Stimulated activated CD4-positive, alpha-beta T cell treated with anti-CD3 and anti-CD28 coated beads, Interleukin-12 subunit alpha, Interleukin-12 subunit beta, amount 100 ng/mL, for 24 hours (primary cell): ENCODE measurements at places on chromosomes 11 and 22.

GRCh38 chr11:115497303-115497702 is 6.9 kb downstream of the CADM1 start:
- no peak for DNase-seq

- no peak for DNase-seq
Observed at GRCh38 chr11:72758690-72759389, 6.6 kb upstream of the ARAP1 start.

- DNase-seq = no peak
Observed at GRCh38 chr11:110152199-110152598, 59.0 kb downstream of the ZC3H12C start.

GRCh38 chr11:116703421-116703820 is 69.4 kb downstream of the BUD13 start:
- DNase-seq = no peak

DNA sequence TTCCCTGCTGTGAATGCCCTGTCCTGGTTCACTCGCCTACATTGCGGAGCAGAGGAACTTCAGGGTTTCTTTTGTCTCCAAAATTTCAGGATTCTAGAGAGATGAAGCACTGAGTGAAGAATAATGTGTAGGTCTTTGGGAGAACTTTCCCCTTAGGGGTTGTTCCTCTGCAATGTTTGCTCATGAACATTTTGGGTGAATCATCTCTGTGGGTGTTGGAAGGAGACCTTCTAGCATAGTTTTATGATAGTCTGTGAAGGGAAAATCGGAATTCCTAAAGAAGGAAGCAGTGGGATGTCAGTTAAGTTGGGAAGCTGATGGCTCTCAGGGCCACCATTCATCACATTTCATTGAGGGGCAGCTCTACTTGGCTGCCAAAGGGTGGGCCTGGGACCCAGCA is 64.8 kb downstream of the MIAT start:
- no peak for DNase-seq

GRCh38 chr11:88508418-88508758 is 170.9 kb upstream of the CTSC start:
- DNase-seq = no peak

DNA sequence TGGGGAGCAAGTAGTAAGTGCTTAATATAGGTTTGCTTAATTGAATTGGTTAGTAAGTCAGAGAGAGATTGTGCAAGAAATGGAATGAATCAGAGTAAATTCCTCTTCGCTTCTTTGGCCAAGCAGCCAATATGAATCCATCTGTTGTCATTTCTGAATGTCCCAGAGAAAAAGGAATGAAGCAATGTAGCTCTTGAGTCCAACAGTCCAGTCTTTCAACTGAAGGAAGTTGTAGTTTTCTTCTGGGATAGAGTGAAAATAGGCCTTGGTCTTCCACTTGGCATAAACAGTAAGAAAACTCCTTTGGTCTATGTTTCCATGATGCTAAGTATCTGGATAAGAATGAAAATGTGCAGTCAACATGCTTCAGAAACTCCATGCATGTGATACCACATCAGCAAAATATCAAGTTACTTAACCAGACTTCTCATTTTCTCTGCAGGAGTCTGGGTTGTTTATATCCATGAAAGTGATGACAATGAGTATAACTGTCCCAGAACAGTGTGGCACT is 1.8 kb upstream of the FIBIN start:
- no peak for DNase-seq

- DNase-seq = no peak
Observed at GRCh38 chr22:37497062-37497599, 10.9 kb upstream of the MFNG start.

- DNase-seq = no peak
Observed at GRCh38 chr11:56848141-56848809, 99.8 kb upstream of the OR9G4 start.

GRCh38 chr22:40211476-40212054 is 33.8 kb downstream of the TNRC6B start:
- no peak for DNase-seq

DNA sequence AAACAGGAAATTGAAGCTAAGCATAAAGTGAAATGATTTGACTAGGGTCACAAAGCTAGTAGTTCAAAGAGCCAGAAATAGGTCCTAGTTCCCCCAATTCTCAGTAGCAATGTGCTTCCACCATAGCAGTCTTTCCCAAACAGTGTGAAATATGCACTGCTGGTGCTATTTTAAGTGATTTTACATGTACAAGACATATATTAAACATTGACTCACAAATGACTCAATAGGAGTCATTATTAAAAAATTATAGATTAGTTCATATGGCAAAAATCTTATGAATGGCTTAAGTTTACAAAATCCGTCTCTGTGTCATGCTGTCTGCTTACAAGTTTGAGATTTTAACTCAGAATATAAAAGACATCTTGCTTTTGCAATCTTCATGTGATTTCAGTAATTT is 21.4 kb downstream of the KIF18A start:
- DNase-seq = no peak

GRCh38 chr11:15532432-15532831 is 417.7 kb downstream of the INSC start:
- DNase-seq = no peak

DNA sequence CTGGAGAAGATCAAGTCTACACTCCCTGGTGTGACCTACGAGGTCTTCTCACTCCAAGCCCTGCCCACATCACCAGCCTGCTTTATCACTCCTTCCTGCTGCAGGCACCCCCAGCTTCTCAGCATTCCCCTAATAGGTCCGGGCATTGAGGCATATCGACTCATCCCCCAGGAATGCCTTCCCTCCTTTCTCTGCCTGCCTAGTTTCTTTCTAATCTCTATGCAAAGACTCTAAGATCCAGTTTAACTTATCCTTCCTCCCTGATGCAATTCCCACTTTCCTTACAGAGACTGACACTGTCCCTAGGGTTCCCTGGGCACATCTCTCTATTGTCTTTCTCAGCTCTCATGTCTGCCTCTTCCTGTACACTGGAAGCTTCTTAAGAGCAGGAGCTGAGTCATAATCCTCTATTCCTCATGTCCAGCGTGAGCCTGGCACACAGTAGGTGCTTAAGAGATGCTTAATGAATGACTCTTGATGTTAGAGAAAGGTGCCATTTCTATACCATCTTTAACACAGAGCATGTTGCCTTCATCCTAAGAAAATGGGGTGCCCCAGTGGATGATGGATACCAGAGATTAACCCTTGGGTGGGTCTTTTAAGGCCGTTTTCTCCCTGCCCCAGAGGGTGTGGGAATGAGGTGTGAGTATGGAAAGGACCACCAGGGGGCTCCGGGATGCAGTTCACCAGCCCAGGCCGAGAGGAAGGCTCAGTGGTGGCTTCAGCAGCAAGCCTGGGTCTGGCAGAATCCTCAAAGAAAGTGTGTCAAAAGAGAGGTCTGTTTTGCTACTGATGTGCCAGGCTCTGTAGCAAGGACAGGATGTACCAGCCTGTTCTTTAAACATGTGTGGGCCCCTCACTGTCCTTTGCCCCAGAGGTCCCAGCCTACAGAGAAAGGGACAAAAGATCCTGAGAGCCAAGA is 34.7 kb downstream of the PARVA start:
- DNase-seq = peak; percentile 22

- no peak for DNase-seq
Observed at GRCh38 chr22:23305922-23306374, 125.6 kb downstream of the BCR start.

DNA sequence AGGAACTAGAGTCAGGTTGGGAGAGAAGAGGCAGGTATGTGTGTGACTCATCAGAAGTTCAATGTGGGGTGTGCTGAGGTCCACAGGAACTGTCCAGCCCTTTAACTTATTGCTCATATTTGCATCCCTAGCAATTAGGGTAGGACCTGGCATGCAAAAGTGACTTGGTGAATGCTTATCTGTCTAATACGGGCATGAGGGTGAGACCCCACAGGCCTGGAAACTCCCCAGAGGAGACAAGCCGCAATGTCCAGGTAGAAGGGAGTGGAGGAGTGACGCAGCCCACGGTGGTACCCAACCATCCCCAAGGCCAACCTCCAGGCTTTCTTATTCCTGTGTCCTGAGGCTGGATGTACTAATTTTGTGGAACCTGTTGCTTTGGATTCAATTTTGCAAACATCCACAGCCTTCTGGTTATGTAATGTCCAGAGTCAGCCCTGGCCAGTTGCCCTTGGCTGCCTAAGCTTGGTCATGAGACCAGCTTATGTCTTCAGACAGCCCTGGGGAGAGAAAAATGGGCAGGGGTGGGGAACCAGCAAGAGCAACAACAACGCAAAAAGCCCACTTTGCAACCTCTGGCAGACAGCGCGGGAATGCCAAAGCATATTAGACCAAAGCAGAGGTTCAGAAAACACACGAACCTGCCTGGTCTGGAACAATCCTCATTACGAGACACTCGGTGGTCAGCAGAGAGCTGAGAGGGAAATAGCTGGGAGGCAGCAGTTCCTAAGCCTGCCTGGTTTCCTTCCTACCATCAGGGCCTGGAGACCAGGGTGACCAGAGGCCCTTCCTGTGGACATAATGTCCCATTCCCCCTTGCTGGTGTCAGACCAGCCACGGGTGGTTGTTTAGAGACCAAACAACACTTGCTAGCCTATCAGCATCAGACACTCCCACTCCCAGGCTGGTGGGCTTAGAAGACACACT is 49.3 kb downstream of the TIMP3 start:
- no peak for DNase-seq

- DNase-seq = no peak
Observed at GRCh38 chr11:125559888-125560287, 9.4 kb upstream of the EI24 start.

DNA sequence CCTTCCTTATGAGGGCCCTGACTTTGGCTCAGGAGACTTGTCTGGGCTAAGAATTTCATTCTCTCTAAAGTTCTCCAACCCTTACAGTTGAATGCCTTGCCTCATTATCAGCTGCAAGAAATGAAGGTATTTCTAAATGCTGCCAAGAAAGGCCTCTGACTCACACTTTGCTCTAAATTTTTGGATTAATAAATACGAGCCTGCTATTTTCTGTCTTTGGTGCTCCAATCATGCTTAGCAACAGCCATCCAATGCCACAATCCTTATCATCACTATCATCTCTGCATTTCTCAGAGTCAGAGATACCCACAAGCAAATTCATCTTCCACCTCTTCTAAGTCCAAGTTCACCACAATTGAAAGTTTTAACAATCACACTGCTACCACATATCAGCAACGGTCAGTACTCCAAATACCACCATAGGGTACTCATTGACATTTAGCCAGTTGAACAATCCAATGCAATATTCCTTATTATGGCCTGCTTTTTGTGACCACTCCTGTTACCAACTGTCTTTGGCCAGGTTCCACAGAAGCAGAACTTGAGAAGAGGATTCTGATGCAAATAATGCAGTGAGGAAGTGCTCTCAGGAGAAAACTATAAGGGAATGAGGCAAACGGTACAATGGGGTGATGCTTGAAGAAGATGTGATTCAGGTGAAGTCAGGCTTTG is 5.7 kb downstream of the PATE2 start:
- no peak for DNase-seq

DNA sequence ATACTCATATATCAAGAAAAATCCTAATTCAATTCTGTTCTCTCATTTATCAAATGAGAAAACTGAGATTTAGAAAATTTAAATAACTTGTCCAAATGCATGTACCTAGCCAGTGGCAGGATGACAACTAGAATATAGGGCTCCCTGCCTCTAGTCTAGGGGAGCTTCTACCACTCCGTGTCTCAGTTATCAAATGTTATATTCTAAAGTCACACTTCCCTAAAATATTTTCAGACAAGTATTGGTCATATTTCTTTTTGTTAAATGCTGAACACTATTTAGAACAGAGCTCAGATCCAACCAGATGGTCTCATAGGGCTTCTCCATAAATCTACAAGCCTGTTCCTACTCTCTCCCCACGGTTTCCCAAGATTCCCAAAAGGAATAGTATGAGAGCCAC is 26.3 kb downstream of the KCNJ1 start:
- DNase-seq = no peak

- peak; percentile 43 for DNase-seq
Observed at GRCh38 chr11:47355283-47356128, 3.0 kb upstream of the MYBPC3 start.

DNA sequence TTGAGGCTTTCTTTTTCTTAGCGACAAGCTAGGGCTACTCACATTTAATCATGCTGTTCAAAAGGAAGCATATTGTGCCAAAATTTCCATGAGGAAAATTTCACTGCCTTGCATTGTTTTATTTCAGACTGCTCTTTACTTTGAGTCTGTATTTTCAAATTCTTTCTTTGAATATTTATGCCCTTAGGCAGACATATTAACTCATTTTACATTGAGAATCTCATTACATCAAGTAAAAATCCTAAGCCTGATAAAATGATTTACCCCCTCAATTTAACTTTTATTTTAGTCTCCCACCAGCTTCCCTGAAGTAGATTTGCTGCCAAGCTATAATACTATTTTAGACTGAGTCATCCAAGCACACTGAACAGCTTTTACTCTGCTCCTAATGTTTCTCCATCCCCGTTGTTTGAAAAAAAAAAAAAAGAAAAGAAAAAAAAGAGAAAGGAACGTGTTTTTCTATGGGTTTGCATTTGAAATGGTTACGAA is 189.3 kb upstream of the MTMR2 start:
- no peak for DNase-seq

- DNase-seq = no peak
Observed at GRCh38 chr22:38497869-38498268, 8.2 kb downstream of the DDX17 start.
